ENCODE measurements at places on chromosomes 6 and 20. TPM values are rescaled to one million over a fixed set of nuclear protein-coding genes. Genes with fewer than 3 reads are reported as not detected.

The AIG1 gene
- 28.6 TPM for total RNA-seq

The TRAPPC3L gene
- total RNA-seq = 0.20 TPM

The ANKEF1 gene
- total RNA-seq = 1.1 TPM

DNA sequence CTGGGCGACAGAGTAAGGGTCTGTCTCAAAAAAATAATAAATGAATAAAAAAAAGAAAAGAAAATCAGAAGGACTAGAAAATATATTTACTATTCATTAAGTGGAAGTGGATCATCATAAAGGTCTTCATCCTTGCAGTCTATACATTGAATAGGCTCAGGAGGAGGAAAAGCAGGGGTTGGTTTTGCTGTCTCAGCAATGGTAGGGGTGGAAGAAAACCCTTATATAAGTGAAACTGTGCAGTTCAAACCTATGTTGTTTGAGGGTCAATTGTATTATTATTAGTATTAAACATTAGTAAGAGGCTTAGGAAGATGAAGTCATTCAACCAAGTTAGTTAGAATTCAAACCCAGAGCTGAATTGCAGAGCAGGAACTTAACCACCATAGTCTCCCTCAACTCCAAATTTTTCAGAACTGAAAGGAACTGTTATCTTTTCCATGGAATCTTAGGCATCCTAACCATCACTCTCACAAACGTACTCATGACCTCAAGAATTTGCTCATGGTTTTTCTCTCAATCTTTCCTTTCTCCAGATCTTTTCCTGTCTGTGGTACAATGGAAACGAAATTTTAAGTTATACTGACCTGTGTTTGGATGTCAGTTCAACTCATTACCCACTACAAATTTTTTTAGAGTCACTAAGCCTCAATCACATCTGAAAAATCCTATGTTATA is 7.7 kb upstream of the SMIM13 start:
- no peak for DNase-seq

GRCh38 chr6:26379292-26379691 is 3.6 kb upstream of the BTN2A2 start:
- DNase-seq = no peak

- DNase-seq = no peak
These were observed 586.3 kb downstream of the HTR1B start for GRCh38 chr6:76876922-76877553.
